DMS79 (cell line): ENCODE measurements at places on chromosomes 3 and 15.

GRCh38 chr3:65425880-65426279 lies 612.8 kb downstream of the MAGI1 start:
- DNase-seq, result no peak

DNA sequence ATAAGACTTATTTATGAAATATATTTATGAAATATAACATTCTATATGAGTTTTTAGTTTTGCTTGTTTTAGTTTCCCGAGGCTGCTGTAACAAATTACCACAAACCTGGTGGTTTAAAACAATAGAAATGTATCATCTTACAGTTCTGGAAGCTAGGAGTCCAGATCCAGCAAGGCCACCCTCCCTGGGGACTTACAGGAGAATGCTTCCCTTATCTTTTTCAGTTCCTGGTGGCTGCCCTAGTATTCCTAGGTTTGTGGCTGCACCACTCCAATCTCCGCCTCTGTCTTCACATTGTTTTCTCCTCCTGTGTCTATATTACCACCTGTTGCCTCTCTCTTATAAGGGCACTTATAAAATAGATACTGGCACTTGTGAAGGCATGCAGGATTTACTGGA lies 877.8 kb downstream of the TUSC7 start:
- no peak for DNase-seq

- DNase-seq, result no peak
Observed at GRCh38 chr3:45984331-45985312, 11.0 kb downstream of the FYCO1 start.

GRCh38 chr3:177460047-177460446 lies 262.8 kb upstream of the TBL1XR1 start:
- peak; percentile 9 for DNase-seq

- DNase-seq, result no peak
Observed at GRCh38 chr3:151119188-151119587, 33.7 kb downstream of the MED12L start.

DNA sequence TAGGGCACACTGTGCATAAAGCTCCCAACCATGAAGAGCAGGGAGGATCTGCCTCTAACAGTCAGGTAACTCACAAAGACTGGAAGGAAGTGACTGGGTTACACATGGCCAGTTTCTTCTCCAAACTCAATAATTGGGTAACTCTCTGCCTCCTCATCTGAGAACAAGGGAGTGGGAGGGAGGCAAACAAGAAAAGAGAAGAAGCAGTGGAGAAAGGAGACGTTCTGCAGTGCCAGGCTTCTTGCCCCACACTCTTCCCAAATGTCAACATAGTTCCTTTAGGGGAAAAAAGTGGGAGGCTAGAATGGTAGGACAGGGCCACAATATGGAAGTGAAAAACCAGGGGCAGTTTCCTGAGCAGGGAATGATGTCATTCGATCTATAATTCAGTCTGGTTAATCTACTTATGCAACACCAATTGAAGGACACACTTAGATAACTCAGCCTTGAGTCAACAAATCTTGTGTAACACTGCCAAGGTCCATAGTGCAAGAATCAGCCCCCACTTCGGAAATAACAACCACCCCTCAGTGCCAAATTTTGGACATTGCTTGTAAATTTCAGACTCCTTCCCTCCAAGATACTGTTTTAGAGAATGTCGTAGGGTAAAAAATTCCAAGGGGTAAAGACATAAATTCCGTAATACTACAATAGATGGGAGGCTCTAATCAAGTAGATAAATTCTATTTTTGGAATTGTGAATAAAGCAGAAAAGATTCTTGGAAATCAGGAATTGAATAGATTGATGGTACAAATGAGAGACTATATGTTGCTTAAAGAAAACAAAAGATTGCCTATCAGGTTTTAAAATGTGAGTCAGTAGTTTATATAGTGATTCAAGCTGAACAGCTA lies 143.0 kb downstream of the LPP start:
- DNase-seq, result no peak

DNA sequence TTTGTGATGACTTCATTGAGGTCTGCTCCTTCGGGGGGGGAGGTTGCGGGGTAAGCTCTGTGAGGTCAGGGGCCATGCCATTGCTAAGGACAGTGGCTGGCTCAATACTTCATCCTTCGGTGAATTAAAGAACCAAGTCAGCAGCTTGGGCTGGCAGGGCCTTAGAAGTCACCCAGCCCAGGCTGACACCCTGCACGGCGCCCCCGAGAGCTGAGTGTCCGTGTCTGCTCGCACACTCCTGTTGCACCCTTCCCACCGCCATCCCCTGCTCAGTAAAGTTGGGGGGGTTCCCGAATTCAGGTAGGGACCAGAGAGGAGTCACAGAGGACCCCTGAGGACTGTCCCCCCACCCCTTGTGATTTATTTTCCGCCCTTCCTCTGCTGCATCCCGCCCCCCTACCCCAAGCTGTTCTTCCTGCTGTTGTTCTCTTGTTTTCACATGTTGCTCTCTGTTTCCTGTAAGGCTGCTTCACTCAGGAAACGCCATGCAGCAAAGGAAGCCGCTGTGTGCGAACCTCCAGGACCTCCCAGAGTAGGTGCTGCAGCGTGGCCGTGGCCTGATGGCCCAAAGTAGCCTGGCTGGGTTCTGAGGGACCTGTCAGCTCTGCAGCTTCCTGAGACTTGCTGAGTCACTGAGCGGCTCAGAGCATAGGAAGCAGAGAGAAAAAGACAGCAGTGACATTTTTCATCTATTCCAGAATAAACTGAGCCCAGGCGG lies 14.4 kb downstream of the EFCC1 start:
- no peak for DNase-seq

GRCh38 chr3:69300296-69300695 lies 85.6 kb downstream of the FRMD4B start:
- no peak for DNase-seq

DNA sequence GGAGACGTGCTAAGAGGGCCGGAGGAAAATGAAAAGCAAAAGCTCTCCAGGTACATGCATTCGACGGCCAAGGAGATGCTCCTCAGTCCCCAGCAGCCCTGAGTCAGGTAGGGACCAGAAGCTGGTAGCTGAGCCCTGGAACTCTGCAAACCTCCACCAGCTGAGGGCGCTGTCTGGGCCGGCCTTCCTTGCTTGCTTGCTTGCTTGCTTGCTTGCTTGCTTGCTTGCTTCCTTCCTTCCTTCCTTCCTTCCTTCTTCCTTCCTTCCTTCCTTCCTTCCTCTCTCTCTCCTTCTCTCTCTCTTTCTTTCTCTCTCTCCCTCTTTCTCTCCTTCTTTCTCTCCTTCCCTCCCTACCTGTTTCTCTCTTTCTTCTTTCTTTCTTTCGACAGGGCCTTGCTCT lies 94.6 kb upstream of the RASGRF1 start:
- no peak for DNase-seq

GRCh38 chr15:90351479-90352106 lies 491 bp upstream of the ZNF774 start:
- DNase-seq, result no peak

DNA sequence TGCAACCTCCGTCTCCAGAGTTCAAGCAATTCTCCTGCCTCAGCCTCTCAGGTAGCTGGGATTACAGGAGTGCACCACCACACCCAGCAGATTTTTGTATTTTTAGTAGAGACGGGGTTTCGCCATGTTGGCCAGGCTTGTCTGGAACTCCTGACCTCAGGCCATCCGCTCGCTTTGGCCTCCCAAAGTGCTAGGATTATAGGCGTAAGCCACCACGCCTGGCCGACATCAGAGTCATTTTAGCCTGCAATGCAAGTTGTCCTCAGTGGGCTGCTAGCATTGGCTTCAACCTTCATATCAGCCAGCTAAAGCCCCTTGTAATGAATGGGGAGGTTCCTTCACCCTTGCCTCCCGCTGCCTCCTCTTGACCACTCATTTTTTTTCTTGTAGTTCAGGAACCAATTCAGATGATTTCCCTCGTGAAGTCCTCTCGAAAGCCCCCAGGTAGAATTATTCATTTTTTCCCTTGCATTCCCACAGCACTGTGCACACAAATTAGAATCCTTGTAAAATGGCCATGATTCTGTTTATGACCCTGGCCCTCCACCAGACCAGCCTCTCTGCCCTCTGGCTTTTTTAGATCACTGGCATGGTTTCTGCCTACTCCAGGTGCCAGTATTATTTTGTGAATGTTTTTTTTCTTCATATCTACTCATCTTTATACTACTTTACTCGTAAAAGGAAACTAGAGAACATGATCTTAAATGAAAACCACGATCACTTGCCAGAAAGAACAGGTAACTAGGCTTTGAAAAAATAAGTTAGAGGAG lies 29.1 kb downstream of the FLNB start:
- no peak for DNase-seq

DNA sequence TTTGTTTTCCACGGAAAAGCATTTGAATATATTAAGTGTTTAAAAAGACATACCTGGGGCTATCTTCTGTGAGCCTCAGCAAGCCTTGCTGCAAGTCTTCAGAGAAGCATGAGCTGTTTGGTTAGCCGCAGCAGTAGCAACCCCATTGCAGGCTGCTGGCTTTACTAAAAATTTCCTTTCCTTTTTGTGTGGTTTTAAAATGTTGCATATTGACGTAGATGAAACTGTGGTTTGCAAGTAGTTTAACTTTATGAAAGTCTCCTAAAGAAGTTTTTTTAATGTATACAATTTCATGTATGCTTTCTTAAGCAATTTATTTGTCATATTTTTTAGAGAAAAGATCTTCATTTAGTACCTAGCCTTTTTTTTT lies at the start of gene GPR171:
Gene GPR171, minus strand, starts transcription at position 166 of the 370 bp plus-strand sequence. CDS start 3,830 bp downstream, outside the sequence.
- DNase-seq, result no peak

DNA sequence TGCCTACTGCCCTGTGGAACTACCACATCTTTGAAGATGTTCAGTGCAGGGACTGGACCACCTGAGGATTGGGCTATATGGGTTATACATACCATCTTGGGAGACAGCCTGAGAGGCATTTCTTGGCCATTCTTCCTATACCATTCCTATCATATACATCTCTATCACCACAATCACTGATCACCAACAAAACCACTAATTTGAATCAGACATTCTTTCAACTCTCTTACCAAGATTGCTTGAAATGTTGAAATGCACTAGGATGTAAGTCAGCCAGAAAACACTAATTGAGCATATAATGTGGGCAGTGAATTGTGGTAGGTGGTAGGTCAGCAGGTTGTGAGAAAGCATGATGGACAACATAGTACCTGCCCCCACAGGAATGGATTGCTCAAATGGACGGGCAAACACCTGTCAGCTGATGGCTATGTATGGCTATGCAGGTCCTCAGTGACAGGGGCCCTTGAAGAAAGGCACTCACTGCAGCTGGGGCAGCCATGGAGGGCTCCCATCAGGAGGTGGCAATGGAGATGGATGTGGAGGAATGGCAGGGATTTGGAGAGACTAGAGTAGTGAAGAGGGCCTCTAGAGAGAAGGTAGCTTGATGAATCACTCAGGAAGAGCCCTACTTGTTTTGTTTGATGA lies 49.1 kb downstream of the AMOTL2 start:
- DNase-seq, result no peak

DNA sequence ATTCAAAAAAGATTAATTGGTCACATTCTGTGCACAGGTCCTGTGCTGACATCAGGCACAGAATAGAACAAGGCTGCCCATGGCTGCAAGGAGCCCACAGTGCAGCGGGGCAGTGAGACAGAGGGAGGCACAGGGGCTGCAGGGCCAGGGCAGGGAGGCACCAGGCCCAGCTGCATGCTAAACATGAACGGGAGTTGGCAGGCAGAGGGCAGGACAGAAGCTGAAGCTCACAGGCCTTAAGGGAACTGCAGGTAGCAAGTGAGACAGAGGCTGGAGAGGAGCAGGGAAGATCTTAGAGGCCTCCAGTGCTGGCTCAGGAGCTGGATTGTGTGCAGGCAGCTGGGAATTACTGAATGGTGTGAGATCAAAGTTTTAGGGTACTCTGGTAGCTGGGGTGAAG lies 26.2 kb downstream of the IDH3A start:
- DNase-seq, result no peak

DNA sequence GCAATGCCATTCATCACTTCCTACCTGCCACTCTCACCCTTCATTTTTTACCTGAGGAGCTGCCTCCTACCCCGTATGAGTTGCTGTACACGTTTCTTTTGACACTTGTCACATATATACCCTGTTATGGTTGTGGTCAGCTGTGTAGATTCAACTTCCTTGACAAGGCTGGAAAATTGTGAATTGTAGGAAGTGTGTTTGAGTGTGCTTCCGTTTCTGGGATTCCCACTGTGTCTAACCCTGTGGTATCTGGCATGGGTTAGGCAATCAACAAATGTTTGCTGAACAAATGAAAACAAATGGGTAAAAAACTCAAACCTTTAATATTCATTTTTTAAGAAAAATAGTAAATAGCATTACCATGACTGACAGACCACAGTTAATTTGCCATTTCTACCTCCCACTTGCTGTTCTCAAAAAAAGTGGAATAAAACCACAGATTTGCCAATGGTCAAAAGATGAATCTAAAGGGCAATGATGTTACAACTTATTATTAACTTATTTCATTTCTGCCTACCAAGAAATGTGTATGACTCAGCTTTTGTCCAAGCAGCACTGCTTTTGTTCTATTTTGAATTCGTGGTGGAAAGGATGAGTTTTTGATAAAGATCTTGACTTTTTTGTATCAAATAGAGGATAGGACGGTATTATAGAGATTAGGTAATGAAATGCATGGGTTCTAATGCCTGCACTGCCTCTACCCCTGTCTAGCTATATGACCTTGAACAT lies 404.6 kb downstream of the LPP start:
- no peak for DNase-seq

DNA sequence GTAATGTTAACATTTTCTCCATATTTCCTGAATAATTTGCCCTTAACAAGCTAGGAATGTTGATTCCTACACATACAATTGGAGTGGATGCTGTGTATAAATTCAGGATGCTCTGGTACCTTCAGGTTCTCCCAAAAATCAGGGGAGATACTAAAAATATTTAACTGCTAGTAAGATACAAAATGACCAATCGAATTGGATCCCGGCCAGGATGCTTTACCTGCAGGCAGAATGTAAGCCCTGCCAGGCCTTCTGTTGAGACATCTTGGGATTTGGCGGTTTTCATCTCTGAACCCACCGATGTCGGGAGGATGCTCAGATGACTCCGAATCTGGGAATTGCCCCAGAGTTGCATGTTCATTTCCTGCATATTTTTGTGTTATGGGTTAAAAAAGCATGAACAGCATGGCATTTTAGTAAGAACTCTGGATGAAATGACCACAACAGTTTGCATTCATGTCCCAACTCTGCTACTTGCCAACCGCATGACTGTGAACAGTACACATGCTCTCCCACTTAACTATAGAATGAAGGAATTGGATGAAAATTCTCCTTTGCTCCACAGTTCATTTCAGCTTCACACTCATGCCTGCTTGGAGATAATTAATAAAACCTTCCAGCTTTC lies 241.4 kb upstream of the TBL1XR1 start:
- no peak for DNase-seq

DNA sequence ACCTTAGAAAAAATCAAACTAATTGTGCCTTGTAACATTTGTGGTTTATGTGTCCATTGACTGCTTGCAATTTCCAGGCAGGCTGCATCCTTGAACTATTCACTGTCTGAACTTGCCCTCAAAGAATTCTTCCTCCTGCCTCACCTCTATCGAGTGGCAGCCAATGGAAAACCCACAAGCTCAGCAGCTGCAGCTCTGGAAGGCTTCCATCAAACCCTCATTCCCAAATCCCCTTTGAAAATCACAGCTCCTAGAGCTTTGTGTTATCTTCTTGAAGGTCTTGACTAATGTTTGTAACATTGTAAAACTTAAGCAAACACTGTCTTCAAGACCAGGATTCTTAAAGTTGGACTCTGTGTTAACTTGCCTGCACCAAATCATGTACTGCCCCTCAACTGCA lies 81.1 kb downstream of the FILIP1L start:
- peak; percentile 18 for DNase-seq
